ENCODE measurements at places on chromosomes 1 and 21.

- peak; percentile 77 for DNase-seq
Measured at GRCh38 chr1:119587341-119587740, 60.7 kb downstream of the ZNF697 start.

- DNase-seq, result no peak
Measured at GRCh38 chr1:116759636-116760035, 5.4 kb downstream of the CD2 start.

DNA sequence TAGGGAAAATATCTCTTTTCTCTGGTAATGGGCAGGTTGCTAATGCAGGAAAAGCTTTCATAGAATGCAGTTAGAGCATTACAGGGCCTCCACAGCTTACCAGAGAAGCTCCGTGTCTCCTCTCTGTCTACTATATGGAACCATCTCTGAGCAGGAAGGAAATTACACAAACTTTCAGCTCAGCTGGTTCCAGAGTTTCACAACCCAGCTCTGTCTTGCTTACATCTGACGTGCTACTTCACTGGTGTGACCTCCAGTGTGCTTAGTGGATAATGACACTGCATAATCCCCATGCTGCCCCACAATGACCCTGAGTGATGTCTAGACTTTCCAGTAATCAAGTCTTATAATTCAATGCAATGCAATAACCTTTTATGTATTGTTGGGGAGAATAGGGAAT is 4.3 kb upstream of the FGGY start:
- no peak for DNase-seq

- DNase-seq, result peak; percentile 71
Measured at GRCh38 chr1:222798116-222798515, 16.7 kb upstream of the DISP1 start.

DNA sequence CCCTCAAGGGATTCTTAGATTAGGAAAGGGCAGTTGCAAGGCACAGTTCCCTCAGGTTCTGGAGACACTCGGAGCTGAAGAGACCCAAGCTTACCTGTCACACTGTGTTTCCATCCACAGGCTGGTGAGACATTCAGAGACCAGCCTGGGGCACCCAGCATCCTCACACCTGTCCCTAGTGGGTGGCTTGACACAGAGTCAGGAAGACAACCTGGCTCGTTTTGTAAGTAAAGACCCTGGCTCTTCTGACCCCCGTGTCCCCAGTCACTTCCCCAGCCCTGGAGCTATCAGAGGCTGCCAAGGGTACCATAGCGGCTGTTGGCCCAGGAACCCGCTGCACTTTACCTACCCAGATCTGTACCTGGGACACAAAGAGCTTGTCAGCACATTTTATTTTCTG is 409.8 kb downstream of the MATN1 start:
- DNase-seq, result no peak

GRCh38 chr21:39851002-39851618 is 16.1 kb upstream of the PCP4 start:
- DNase-seq, result no peak

- DNase-seq, result peak; percentile 51
Measured at GRCh38 chr21:15221799-15222386, 157.1 kb upstream of the NRIP1 start.

DNA sequence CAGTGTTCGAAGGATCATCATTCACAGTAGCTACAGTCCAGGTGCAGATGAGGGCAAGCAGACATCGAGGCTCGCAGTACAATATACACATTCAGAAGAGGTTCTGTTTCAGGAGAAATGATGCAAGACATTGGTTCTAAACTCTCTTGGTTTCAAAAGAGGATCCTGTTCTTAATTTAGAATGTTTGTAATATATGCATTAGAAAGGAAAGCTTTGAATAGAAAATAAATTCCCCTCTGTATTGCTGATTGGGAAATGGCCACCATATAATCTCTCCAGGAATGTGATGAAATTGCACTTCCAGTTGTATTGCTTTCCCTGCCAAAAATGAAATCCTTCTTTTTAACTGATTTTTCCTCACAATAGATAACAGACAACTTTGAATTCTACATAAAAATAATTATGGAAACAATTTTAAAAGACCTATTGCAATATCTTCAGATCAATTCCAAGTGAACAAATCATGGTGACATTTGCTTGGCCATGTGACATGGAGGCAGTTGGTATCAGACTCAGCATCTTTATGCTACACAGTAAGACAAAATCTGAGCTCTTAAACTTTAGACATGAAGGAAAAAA is 27.6 kb upstream of the SIPA1L2 start:
- DNase-seq, result no peak

DNA sequence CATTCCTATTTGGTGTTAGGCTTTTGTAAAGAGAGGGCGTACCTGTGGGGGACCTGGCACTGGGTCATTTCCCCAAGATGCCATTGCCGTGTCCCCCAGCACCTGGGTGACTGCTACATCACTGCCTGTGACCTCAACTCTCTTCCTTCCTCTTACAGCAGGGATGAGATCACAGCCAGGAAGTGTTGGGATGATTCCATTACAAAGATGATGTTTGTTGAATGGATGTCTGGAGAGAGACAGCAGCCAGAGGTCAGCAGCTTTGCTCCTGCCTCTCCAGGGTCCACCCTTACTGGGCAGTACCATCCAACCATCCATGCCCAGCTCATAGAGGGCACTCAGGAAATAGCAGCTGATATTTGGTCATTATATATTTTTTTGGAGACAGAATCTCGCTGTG is 35.1 kb downstream of the TMEM51 start:
- peak; percentile 43 for DNase-seq

DNA sequence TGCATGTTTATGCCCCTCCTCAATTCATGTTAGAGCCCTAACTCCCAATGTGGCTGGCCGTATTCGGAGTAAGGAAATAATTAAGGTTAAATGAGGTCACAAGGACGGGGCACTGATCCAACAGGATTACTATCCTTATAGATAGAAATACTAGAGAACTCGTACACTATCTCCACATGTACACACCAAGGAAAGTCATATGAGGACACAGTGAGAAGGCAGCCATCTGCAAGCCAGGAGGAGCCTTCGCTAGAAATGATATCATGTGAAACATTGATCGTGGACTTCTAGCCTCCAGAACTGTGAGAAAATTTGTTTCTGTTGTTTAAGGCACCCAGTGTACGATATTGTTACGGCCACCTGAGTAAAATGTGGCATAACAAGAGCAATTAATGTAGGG is 79.7 kb downstream of the FAF1 start:
- DNase-seq, result no peak

GRCh38 chr1:242784084-242784483 is 259.6 kb upstream of the PLD5 start:
- no peak for DNase-seq

- DNase-seq, result peak; percentile 18
Measured at GRCh38 chr1:117820694-117821381, 108.6 kb downstream of the GDAP2 start.

- no peak for DNase-seq
Measured at GRCh38 chr21:14520535-14520934, 25.6 kb downstream of the SAMSN1 start.

DNA sequence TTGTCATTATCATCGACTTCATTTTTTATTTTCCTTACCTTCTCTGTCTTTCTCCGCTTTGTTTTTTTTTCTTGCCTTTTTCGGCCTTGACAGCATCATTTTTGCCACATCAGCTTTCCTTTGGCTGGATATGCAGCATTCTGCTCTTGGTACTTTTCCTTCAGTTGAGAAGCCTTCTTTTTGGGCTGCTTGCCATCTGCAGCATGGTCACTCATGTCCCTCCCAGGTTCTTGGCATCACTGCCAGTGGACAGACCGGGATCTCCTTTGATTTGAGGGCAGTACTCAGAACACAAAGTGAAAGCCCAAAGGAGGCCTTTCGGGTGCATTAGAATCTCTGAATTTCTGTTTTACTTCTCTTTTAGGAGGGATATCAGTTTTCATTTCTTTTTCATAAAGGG is 3.7 kb upstream of the PARP1 start:
- no peak for DNase-seq

- no peak for DNase-seq
Measured at GRCh38 chr1:65421351-65422025, 1.0 kb downstream of the LEPR start.

- DNase-seq, result peak; percentile 34
Measured at GRCh38 chr1:34591751-34592629, 162.9 kb upstream of the GJB5 start.

DNA sequence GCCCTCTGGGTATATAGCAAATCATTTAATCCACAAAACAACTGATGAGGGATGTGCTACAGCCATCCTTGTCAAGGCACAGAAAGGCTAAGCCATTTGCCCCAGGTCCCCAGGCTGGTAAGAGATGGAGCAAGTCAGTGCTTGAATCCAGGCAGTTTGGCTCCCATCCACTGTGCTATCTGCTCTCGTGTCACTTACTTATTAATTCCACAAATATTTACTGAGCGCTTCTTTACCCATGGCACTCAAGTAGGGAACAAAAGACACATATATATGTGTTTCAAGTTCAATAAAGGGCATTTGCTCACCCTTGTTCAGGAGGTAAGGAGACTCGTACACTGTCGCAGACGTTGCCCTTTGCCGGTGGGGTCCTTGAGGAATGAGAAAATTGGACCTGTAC is 38.6 kb upstream of the MPZL1 start:
- DNase-seq, result no peak

DNA sequence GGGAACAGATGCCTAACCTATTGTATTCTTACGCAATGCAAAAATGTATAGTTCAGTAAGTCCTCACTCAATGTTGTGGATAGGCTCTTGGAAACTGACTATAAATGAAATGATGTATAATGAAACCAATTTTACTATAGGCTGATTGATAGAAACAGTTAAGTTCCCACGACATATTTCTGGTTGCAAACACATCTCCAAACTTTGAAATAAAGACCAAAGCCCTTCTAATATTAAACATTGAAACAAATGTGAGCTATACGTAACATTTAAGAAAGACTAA is 29.1 kb downstream of the MAP3K21 start:
- DNase-seq, result no peak

- no peak for DNase-seq
Measured at GRCh38 chr1:26277719-26278118, 2.2 kb upstream of the SH3BGRL3 start.

- no peak for DNase-seq
Measured at GRCh38 chr1:42738678-42739226, 1.3 kb downstream of the CLDN19 start.

GRCh38 chr21:42220138-42220701 is 1.3 kb downstream of the ABCG1 start:
- DNase-seq, result peak; percentile 78

- DNase-seq, result no peak
Measured at GRCh38 chr21:15192243-15192642, 127.4 kb upstream of the NRIP1 start.

DNA sequence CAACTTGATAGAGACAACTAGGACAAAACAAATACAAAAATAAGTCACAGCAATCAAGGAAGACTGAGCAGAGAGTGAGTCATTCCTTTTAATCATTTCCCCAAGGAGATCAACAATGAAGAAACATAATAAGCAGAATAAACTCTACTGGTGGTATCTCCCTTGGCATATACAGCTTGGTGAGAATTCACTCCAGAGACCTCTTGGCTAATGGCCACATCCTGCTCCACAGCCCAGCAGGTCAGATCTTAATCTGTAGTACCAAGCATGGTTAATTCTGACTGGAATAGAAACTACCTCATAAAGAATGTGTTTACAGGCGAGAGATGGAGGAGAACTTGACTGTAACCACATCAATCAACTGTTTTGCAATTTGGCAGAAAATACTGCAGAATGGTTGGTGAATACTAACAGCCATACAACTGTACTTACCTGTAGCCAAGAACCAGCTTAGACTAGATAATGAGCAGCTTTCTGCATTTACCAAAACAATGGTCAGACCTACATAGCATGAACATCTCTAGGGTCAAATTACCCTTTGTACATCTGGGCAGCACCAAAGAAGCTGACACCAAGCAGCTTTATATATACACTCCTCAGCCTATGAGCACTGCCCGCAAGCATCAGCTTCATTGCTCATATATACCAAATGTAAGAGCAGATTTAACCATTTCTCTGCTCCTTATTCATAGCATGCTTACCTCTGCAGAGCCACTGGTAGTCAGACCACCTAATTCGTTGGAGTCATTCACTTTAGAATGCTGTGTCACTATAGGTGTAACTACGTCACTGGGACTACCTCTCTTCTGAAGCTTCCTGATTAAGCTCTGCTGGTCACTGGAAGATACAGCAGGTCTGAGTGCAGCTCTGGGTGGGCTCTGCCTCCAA is 51.0 kb downstream of the KIAA0319L start:
- peak; percentile 83 for DNase-seq

DNA sequence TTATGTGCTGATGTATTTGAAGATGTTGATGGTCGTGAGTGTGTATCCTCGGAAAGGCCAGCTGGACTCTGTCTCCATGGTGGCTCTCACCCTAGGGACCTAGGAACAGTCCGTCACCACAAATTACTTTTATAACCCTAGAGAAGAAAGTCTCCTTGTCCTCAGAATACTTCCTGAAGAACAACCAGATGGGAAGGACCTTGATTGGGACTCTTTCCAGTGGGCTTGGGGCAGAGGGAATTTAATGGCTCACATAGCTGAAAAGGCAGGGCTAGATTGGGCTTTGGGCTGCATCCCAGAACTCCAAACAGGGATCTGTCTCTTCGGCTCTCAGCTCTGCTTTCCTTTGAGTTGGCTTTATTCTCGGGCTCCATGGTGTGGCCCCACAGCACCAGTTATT is 90.8 kb downstream of the TBX19 start:
- DNase-seq, result no peak

- no peak for DNase-seq
Measured at GRCh38 chr21:42429856-42430255, 26.2 kb downstream of the UBASH3A start.

DNA sequence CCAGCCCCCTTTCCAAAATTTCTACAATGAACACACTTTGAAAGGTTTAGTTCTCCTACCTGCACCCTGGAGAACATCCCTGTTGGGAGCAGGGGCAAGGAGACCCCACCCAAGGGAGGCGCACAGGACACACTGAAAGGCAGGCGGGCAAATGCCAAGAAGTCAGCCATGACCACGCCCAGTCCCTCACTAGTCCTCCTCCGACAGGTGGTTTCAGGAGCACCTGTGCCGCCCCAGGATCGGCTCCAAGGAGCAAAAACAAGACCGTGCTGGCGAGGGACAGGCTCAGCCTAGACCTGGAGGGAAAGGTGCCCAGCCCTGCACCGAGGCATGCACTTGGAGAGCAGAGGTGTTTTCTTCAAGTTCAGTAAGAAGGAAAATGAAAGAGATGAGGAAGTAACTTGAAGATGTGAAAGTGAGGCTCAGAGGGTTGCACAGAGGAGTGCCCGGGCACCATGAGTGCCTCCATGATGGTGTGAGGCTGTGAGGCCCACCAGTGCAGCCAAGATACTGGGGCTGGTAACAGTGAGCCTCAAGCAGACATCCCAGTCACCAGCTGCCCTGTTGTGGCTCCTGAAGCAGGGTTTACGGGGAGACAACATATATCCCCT is 19.6 kb upstream of the NADK start:
- no peak for DNase-seq

- no peak for DNase-seq
Measured at GRCh38 chr1:221488550-221488949, 253.3 kb downstream of the DUSP10 start.
